RKO (cell line): ENCODE measurements at places on chromosomes 4 and X.

DNA sequence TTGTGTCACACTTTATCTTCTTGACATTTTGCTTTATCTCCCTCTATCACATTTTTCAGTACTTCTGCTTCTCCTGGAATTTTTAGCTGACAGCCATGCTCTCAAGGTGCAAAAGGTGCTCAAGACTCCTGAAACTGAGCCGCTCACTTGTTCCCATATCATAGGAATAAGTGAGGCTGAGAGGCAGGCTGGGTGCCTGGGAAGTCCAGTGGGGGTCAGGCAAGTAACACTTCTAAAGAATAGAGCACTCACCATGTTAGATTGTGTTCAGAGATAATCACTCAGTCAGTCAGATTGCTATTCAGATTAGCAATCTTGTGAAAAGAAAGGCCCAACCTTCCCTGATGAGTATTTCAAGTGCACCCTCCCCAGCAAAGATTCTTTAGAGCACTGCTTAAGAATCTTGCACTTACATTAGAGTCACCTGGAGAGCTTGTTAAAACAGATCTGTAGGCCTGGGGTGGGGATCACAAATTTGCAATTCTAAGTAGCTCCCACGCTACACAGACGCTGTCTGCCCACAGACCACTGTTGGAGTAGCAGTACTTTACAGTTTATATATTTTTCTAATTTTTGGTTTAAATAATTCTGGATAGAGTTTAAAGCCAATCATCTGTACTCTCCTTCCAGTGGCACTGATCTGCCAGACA is 23.1 kb upstream of the LRAT start:
- DNase-seq = no peak

- no peak for DNase-seq
These were observed 77.5 kb downstream of the HCCS start for GRCh38 chrX:11188664-11189063.

DNA sequence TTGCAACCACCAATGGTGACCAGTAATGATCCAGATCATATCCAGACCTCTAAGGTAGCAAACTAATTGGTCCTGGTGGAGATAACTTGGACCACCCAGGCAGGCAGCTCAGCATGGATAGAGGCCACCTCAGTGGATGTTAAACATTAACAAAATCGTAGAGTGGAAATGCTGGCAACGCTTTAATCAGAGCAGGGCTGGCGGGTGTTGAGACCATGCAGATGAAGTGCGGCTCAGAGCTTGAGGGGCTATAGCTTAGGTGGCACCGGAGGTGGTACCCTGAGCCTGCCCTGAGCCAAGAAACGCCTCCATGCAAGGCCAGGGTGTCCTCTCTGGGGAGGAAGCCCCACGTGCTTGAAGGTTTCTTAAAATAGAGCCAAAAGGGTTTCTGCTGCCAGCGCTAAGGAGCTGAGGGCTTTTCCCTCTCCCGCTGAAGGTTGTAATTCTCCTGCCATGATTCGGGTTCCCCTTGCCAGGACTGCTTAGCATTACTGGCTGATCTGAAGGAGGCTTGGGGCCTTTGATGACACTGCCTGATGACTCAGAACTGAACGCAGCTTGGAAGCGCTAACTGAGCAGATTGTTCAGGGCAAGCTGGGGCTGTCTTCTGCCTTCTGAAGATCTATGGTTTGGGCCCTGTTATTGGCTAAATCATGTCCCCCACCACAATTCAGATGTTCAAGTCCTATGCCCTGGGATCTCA is 177.8 kb upstream of the ATP6AP2 start:
- DNase-seq = peak; percentile 51

DNA sequence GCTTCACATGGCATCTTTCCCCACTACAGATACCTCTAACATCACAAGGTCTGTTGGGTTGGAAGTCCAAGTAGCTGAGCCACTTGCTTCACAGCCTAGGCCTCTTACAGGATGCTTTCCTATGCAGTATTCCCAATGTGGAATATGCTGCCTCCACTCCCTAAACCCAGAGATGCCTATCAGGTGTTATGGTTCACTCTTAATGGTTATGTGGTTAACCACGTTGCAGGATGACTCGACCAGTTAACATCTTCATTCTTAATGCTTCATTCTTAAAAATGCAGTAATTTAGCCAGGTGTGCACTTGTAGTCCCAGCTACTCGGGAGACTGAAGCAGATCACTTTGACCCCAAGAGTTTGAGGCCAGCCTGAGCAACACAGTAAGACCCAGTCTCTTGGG is 24.2 kb downstream of the HAUS3 start:
- DNase-seq = no peak

- peak; percentile 85 for DNase-seq
These were observed 407.3 kb downstream of the PCDH18 start for GRCh38 chr4:137125011-137125410.

DNA sequence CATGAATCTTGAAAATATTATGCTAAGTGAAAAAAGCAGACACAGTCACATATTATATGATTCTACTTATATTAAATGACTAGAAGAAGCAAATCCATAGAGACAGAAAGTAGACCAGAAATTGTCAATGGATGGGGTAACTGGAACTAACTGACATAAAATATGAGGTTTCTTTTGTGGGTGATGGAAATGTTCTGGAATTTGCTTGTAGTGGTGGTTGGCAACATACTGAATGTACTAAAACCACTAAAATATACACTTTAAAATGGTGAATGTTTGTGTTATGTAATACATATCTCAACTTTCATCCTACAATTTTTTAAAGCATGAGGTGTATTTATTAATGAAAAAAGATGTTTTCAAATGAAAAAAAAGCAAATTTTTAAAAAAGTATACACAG is 14.7 kb downstream of the CNOT6L start:
- no peak for DNase-seq

- DNase-seq = no peak
These were observed 1.9 kb upstream of the HAUS3 start for GRCh38 chr4:2243681-2244380.

- DNase-seq = no peak
These were observed 7.6 kb downstream of the UGT8 start for GRCh38 chr4:114606245-114606644.

- no peak for DNase-seq
These were observed 145.9 kb downstream of the PPA2 start for GRCh38 chr4:105327956-105328355.

DNA sequence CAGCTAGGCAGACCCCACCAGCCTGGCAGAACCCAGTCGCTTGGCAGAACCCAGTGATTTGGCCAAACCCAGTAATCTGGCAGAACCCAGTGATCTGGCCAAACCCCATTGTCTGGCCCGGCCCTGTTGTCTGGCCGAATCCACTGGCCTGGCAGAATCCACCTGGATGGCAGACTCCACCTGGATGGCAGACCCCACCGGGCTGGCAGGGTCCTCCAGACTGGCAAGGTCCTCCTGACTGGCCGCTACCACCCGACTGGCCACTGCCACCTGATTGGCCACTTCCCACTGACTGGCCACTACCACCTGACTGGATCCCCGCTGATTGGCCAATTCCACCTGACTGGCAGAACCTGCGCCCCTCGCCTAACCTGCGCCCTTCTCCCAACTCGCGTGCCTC is 3.2 kb downstream of the MAGED1 start:
- DNase-seq = no peak

DNA sequence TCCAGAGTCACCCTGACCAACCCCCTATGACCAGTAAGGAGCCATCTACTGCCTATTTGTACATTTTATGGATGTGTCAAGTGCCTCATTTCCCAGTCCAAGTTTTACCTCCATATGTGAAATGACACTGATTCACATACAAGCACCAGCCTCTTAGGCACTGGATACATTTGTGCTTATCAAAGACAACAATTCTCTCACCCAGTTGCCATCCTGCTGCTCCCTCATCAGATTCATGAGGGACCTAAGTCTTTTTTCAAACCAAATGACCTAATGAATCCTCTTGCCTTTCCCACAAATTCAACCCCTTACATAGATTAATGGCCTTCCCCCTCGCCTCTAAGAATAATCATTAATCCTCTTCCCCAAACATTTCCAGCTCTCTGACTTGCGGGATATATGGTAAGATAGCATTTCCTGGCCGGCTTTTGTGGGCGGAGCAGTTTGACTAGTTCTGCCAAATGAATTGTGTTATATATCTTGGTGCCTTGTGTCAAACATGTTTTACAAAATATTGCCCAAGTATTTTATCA is 233.9 kb downstream of the ARAP2 start:
- DNase-seq = no peak

- no peak for DNase-seq
These were observed 60.1 kb downstream of the PRRG1 start for GRCh38 chrX:37409278-37409677.

- no peak for DNase-seq
These were observed 68.2 kb downstream of the FAM193A start for GRCh38 chr4:2604614-2605013.

GRCh38 chr4:148124512-148124911 is 317.7 kb downstream of the NR3C2 start:
- DNase-seq = no peak
